MG63 (cell line): ENCODE measurements at places on chromosomes 11 and 22.

- DNase-seq, result no peak
Measured at GRCh38 chr11:72754149-72754543, 1.9 kb upstream of the ARAP1 start.

- DNase-seq, result no peak
Measured at GRCh38 chr11:121119440-121119839, 18.4 kb downstream of the TECTA start.

DNA sequence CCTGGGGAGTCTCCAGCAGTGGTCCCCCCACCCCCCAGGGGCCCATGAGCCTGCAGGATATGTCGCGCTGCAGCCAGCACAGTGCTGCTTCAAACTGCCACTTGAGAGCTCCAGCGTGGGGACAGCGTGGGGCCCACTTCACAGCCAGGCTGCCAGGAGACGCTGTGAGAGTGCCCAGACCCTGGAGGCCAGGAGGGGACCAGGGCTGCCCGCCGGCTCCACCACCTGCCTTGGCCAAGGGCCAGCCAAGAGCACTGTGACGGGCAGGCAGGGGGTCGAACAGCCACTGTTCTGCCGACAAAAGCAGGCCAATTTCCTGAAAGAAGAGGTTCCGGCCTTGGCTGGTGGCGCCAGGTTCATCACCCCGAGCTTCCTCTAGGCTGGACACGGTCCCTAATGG is 60.2 kb downstream of the FLRT1 start:
- no peak for DNase-seq

DNA sequence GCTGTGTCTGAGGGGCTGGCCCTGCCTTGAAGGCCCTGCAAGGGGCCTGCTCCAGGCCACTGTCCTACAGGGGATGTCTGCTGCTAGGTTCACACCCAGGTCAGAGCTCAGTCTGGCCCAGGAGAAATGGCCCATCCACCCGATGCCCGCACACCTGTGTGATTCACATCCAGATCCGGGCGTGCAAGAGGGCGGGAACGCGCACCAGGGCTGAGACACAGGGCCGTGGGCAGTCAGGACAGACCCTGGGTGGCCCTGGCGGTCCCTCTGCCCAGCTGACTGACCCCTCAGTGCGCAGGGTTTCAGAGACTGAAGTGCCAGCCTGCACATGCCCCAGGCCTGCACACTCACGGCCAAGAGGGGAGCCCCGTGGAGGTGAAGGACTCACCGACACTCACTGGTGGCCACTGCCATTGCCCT is 7.4 kb downstream of the TOLLIP start:
- no peak for DNase-seq

DNA sequence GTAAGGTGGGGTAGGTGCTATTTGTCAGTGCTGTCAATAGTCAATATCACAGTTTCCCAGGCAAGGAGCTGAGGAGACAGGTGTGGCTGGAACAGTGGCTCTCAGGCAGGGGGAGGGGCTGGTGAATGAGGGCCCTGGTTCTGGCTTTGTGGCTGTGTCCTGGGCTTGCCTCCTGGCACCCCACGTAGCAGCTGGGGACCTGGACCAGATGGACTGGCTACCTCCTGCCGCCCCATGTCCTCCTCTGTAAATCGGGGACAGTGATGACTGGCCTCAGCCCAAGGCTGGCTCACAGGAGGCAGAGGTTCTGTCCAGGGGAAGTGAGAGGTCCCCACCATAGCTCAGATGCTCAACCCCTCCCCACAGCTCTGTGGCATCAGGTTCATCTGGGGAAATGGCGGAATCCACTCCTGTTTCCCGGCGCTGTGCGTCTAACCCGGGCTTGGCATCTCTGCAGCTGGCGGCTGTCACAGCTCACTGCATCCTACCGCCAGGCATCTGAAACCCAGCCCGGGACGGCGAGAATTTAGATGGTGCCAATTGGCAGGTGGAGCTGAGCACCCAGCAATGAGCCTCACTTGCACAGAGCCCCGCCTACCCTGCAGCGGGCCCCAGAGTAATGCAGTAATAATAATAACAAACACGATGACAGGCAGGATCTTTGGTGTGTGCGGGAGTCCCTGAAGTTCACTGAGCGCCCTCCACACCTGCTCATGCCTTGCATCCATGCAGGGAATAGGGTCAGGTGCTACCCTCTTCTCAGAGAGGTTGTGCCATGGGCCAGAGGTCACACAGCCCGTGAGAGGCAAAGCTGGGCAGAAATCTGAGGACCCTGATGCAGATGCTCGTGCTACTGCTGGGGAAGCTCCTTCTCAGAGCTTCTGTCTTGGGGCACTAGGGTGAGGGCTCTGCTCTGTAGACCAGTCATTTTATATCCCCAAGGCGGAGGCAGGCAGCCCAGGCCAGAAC is 27.8 kb upstream of the SHISAL1 start:
- DNase-seq, result no peak

DNA sequence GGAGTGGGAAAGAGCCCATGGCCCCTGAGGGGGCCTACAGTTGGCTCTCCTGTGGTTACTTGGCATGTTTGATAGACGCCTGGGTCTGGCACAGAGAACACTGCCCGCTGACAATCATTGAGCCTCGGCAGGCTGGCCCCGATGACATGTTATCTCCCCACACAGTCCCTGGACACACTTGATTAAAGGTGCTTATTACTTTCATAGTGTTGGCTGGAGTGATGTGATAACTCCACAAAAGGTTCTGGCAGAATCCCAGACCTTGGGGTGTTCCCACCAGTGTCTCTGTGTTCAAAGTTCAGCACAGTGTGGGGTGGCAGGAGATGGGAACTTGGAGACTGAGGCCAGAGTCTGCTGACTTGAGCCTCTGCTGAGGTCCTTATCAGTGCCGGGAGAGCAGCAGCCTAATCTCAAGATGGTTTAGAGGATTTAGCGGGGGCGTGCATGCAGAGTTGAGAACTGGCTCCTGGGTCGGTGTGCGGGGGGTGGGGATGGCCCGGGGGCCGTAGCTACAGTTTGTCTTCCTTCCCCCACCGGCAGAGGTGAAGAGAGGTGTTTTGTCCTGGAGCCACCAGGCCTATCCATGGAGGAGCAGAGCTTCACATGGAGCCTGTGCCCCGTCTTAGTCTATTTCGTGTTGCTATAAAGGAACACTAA is 22.5 kb downstream of the PARVB start:
- no peak for DNase-seq

GRCh38 chr11:19632499-19632834 is 80.2 kb upstream of the NAV2 start:
- no peak for DNase-seq

DNA sequence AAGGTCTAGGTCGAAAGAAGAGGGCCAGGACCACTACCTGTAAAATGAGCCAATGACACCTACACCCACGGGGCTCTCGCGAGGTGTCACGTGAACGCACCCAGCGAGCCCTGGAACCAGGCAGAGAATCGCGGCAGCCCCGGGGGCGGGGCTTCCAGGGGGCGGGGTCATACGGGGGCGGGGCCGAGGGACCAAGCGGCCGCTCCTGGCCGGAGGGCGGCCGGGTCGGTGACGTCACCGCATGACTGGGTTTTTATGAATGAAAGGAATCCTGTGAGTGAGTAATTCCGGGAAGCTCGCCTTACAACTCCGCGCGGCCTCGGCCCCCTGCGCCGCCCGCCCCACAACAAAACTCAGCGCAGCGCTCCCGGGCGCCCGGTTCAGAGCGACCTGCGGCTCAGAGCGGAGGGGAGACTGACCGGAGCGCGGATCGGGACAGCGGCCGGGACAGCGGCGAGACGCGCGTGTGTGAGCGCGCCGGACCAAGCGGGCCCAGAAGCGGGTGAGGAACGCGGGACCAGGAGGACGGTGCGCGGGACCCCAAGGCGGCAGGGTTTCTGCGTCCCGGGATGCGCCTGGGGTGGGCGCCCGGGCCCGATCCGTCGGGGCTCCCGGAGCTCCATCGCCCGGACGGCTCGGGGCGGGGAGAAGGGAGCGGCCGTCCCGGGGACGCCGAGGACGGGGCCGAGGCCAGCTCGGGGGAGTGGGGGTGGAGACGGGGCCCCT is at the start of gene MAFF:
Gene MAFF (plus strand): TSS at position 284 of the 726 bp plus-strand sequence. CDS start 11,860 bp downstream, outside the sequence.
- DNase-seq, result peak; percentile 95

GRCh38 chr11:115921986-115922385 is 417.8 kb upstream of the CADM1 start:
- no peak for DNase-seq

DNA sequence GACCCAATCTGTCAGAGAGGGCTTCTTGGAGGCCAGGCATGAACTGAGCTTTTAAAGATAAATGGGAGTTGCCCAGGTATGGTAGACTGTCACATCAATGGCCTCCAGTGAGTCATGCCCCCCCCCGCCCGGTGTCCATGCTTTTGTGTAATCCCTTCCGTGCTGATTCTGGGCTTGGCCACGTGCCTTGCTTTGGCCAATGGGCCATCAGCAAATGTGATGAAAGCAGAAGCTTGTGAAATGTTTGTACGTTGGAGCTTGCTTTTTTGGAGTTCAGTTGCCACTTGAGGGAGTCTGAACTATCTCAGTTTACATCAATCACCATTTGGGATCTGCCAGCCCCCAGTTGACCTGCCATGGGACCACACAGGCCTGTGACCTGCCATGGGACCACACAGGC is 4.3 kb upstream of the THY1 start:
- DNase-seq, result no peak

DNA sequence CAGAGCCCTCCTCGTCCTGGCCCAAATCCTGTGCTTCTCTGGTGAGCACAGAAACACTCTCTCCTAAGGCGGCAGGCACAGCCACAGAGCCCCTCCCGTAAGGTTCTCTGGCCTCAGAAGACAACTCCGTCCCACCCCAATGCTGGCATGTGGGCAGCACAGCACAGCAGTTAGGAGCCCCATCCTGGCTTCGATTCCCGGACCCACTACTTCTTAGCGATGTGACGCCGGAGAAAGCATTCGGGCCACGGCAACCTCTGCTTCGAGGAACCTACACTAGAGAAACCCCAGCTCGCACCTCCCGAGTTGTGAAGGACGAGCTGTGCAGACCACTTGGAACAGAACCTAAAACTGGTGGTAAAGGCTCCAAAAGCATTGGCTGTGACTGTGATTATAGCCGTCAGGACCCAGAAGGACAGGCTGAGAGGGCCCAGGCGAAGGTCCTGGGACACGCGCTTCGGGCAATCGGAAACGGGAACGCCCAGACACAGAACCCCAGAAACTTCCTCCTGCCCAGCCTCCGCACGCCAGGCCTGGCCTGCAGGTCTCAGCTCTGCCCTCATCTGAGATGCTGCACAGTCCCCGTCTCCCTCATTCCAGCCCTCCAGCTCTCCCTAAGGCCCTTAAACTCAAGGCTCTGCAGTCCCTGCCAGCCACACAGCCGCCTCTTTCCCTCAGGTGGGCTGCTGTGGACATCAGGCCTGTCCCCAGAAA is 26.6 kb downstream of the IGSF9B start:
- no peak for DNase-seq
